ENCODE measurements at places on chromosomes 5 and 9.

GRCh38 chr9:99666571-99666970 lies 155.1 kb upstream of the NR4A3 start:
- no peak for DNase-seq

GRCh38 chr5:111755942-111756381 lies 1.0 kb downstream of the NREP start:
- DNase-seq: no peak

- DNase-seq: no peak
Observed at GRCh38 chr9:95091601-95092261, 225.8 kb downstream of the FANCC start.

DNA sequence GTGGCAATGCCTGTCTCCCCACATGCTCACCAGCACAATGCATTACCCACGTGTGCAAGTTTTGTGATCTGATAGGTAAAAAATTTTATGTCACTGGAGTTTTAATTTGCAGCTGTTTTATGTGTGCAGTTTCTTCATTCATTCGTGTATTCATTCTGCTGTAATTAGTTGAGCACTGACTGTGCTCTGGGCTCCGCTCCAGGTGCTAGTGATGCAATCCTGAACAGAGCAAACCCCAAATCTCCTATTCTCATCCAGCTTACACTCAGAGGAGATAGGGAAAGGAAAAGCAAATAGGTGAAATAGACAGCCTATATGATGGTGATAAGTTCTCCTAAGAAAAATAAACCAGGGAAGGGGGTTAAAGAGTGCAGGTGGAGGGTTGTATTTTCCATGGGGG lies 148.4 kb downstream of the TENT4A start:
- no peak for DNase-seq

GRCh38 chr5:81842795-81843398 lies 92.0 kb upstream of the SSBP2 start:
- DNase-seq: no peak

- no peak for DNase-seq
Observed at GRCh38 chr5:66739951-66740350, 143.8 kb downstream of the MAST4 start.

GRCh38 chr9:87342743-87343142 lies 154.9 kb upstream of the DAPK1 start:
- DNase-seq: no peak

- DNase-seq: no peak
Observed at GRCh38 chr9:22522206-22522740, 75.6 kb downstream of the DMRTA1 start.

DNA sequence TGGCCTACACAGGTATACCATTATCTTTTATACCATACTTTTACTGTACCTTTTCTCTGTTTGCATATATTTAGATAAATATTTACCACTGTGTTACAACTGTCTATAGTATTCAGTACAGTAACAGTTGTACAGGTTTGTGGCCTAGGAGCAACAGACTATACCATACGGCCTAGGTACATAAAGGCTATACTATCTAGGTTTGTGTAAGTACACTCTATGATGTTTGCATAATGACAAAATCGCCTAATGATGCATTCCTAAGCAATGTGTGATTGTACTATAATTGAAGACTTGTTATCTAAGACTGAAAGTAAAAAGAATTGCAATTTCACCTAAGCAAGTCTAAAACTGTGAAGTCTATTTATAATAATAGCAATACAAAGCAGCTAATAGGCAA lies 3.9 kb downstream of the C9orf72 start:
- DNase-seq: no peak

DNA sequence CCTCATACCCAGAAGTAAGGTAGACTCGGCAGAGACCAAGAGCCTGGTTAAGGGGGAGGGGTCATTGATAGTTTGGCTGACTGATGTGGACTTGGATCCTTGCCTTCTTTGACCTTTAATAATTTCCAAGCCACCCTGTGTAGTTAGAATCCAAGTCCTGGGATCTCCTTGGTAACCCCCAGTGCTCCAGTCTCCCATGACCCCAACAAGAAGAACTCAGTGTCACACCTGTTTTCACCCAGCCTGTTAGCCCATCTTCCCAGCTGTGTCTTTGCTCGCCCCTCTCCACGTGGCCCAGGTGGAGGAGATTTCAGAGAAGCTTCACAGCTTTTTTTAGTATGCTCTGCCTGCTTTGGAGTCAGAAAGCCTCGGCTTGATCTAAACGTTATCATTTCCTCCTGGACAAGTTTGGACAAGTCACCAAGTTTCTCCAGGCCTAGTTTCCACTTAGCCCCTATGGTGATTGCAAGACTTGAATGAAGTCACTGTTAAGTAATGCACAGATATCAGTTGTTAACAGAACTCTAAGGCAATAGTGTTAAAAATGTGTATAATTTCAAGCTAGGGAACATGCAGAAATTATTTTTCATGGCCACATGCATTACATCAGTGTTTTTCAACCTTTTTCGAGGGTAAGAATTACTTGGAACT lies 170.0 kb downstream of the TMEM38B start:
- DNase-seq: no peak
